ENCODE measurements at places on chromosomes 2 and 18.

- DNase-seq: no peak
Measured at GRCh38 chr2:39942950-39943349, 163.9 kb upstream of the THUMPD2 start.

GRCh38 chr2:33272001-33272400 lies 204.4 kb upstream of the RASGRP3 start:
- peak; percentile 40 for DNase-seq

DNA sequence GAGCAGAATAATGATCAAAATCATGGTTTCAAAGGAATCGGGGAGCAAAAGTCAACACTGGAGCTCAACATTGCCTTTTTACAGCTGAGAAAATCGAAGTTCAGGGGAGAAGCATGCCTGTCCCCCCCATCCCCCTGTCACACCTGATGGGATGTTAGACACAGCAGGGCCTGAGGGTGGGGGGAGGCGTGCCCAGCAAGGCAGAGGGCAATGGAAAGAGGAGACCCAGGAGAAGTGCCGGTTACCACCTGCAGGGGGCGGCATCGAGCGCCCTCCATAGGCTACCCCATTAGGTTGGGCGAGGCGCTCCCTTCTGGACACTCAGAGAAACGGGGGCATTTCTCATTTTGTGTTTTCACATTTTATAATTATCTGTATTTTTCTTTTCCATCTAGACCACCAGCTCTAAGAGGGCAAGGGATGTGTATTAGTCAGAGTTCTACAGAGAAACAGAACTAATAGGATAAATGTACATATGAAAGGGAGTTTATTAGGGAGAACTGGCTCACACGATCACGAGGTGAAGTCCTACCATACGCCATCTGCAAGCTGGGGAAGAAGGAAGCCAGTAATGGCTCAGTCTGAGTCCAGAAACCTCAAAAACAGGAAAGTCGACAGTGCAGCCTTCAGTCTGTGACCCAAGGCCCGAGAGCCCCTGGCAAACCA lies 271.3 kb downstream of the LRATD1 start:
- DNase-seq: peak; percentile 11

DNA sequence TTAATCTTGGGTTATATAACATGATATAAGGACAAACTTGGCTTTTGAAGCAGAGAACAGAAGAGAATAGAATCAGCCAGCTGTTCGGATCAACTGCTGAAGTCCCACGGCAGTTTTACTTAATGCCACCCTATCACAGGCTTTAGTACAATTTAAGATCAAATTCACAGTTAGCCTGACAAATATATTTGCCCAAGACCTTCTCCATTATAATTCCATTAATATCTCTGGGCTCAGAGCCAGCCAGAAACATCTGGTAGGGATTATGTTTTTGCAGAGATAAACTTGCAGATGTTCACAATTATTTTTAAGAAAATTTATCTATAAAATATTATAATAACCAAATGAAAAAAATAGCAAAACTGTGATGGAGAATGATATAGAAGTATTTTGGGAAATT lies 381.4 kb downstream of the RAD51AP2 start:
- no peak for DNase-seq

DNA sequence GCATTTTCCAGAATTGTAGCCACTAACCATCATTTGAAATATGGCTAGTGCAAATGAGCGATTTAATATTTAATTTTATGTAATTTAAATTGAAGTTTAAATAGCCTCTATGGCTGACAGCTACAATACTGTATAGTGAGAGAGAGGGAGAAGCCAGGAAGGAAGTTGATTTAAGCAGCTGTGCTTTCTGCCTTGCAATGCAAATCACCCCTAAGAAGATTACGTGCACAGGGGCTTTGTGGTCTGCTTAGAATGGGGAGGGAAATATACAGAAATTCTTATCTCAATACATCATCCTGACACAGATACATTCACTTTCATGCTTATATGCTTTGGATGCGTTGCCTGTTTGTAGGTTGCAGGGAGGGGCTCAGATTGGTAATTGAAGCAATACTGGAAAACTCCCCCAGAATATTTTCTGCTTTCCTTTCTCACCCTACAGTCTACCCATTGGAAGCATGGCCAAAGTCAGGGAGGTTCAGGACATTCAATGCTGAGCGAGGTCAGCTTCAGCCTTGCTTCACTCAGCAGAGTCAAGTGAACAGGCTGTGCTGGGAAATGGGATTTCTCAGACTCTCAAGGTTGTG lies 674.0 kb downstream of the CNTNAP5 start:
- peak; percentile 55 for DNase-seq

- no peak for DNase-seq
Measured at GRCh38 chr18:63257453-63257852, 62.1 kb downstream of the BCL2 start.

- DNase-seq: no peak
Measured at GRCh38 chr2:1627628-1628381, 116.5 kb downstream of the PXDN start.

DNA sequence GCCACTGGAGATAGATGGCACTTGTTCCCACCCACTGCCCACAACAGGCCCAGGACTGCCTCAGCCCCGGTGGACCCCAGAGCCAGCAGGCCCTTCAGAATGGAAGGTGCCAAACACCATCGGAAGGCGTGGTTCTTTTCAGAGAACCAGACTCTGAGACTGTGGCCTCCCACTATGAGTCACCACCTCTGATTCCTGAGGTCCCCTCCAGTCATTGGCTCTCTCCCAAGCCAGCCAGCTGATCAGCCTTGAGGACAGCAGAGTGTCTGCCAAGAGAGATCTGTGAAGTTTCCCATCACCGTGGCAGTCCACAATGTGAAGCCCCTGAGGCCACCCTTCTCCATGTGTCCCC lies 10.4 kb upstream of the MAP3K2 start:
- DNase-seq: peak; percentile 87

GRCh38 chr2:201363857-201364560 lies 6.9 kb upstream of the FLACC1 start:
- DNase-seq: peak; percentile 58

DNA sequence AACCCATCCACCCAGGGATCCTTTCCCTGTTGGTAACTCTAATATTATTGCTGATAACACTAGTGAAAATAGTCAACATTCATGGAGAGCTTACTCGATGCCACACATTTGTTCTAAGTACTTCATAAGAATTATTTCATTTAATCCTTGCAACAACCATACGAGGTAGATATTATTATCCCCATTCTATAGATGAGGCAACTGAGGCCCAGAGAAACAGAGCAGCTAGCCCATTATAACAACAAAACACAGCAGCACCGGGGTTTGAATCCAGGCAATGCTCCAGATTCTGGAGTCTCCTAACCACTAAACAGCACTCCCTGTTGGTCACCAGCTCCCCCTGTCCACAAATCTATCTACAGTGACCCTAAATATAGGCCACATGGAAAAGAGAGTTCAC lies 90.4 kb upstream of the PKDCC start:
- DNase-seq: no peak

DNA sequence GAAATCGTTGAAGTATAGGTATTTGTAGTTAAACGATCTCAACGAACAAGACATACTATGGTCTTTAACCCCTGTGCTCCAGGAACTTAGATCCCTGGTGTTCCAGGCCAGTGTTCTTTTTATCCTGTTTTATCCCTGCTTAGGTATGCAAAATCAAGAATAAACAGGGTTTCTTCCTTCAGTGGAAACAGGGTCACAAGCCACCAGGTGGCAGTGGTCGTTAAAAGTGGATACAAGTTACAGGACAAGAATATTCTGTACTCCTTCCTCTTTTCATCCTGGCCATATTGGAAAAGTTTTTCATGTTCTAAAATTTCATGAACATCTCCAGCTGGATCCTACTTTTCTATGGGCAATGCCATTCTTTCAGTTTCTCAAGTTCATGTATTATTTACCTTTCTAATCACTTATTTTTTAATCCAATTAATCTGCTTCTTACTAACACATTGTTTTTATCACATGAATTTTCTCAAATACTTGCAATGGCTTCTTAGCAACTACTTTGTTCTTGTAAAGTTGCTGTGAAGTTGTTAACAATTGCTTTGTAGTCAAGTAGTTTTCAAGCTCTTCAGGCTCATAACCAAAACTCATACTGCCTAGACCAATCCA lies 16.4 kb upstream of the HNMT start:
- peak; percentile 71 for DNase-seq

GRCh38 chr2:230202430-230203109 lies 17.2 kb downstream of the SP110 start:
- DNase-seq: no peak

- DNase-seq: no peak
Measured at GRCh38 chr18:34710458-34710914, 388 bp downstream of the DTNA start.

- no peak for DNase-seq
Measured at GRCh38 chr2:25810428-25810827, 67.9 kb downstream of the ASXL2 start.

GRCh38 chr2:23606968-23607367 lies 222.0 kb downstream of the KLHL29 start:
- DNase-seq: peak; percentile 79

DNA sequence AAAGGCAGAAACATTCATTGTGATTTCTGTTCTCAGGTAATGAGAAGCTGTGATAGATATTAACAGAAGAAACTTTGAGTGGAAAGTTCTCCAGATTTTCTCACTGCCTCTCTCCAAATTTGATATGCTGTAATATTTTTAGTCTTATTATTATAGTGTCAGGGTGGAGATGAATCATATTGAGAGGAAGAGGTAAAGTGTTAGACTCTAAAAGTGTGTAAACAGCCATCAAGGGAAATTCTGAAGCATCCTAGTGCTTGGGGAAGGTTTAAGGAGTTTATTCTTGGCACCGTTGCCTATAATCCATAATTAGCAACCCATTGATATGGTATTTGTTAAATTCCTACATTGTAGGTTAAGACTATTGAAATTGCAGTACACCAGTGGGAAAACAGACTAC lies 104.7 kb upstream of the NABP1 start:
- no peak for DNase-seq
